ENCODE measurements at places on chromosomes 2 and 18. TPM values are rescaled to one million over a fixed set of nuclear protein-coding genes. Genes with fewer than 3 reads are reported as not detected.

IL36G gene
- total RNA-seq, result 0.10 TPM

LIMS1 gene
- total RNA-seq, result 64.0 TPM

TMEM247 gene
- total RNA-seq, result not detected

ABCG8 gene
- not detected for total RNA-seq

HTR2B gene
- total RNA-seq, result 0.09 TPM

SCN3A gene
- total RNA-seq, result 0.04 TPM

ANKRD53 gene
- 0.11 TPM for total RNA-seq

TTC32 gene
- 12.2 TPM for total RNA-seq

CENPA gene
- total RNA-seq, result 52.8 TPM

ZFP36L2 gene
- total RNA-seq, result 24.5 TPM

ABCG5 gene
- total RNA-seq, result not detected

LONRF2 gene
- total RNA-seq, result 3.0 TPM

COLEC11 gene
- 0.67 TPM for total RNA-seq

SNTG2 gene
- total RNA-seq, result not detected

CARF gene
- 1.3 TPM for total RNA-seq

RFX8 gene
- total RNA-seq, result not detected

SERPINB3 gene
- 0.26 TPM for total RNA-seq

PCARE gene
- total RNA-seq, result not detected

CRYGC gene
- not detected for total RNA-seq

SIX3 gene
- 0.57 TPM for total RNA-seq

All from A549 treated with CpdA at 1 μM for 4 hours (cell line).